CD4-positive, alpha-beta T cell treated with Interleukin-6 at 100 ng/mL for 8 hours (primary cell): ENCODE measurements at places on chromosomes 7 and 10.
A peak's percentile ranks its signal among the peaks of the same experiment; 100 is the strongest.

DNA sequence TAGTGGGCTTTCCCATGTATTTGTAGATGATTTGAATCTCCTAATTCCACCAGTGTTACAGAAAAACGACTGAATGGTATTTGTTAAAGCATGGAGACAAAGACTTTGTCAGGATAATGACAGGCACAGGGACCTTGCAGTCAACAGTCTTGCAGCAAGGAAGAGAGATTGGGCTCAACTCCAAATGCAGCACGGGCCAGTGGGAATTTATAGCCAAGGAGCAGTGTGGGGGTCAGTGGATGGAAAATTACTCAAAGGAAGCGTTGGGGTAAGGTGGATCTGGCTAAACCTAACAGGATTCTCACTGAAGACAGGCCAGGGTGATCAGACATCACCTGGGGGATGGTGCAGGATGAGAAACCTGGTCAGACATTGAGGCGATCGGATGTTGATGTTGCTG, 24.3 kb downstream of the CPVL start:
- DNase-seq: no peak

DNA sequence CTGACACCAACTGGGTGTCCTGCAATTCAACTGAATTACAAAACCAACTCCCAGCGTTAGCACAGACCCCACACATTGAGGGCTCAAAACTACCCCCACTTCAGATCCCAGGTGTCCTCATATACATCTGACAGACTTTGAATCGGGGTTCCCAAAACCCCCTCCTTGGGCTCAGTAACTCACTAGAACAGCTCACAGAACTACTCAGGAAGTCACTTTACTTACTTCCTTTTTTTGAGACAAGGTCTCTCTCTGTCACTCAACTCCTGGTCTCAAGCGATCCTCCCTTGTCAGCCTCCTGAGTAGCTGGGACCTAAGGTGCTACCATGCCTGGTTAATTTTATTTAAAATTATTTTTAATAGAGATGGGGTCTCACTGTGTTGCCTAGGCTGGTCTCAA, 456.0 kb downstream of the SDK1 start:
- DNase-seq: no peak

GRCh38 chr7:4610768-4611467, 71.2 kb upstream of the FOXK1 start:
- DNase-seq: peak; percentile 71

GRCh38 chr10:106032450-106033002, 1132.0 kb downstream of the SORCS1 start:
- no peak for DNase-seq

DNA sequence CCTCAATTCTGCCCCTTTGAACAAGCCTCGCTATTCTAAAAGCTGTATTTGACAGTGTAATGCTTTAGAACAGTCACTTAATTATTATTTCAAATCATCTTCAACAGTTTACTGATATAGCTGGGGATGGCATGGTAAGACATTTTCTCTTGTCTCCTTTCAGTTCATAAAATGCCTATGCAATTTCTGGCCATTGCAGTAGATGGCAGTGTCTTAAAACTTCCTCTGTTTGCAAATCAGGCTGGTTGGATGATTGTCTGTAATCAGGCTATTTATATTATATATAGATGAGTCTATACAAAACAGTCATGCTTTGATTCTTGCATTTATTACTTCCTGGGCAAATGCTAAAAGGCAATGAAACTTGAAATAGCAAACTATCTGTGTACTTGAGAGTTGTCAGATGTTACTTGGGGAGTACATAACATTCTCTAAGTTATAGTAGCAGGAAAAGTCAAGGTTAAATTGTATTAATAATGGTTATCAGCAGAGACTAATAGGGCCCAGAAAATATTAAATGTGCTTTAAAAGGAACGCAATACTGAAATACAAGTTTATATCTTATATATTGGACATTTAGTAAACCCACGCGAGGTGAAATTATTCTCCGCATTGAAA, 55.5 kb upstream of the LHFPL3 start:
- no peak for DNase-seq

DNA sequence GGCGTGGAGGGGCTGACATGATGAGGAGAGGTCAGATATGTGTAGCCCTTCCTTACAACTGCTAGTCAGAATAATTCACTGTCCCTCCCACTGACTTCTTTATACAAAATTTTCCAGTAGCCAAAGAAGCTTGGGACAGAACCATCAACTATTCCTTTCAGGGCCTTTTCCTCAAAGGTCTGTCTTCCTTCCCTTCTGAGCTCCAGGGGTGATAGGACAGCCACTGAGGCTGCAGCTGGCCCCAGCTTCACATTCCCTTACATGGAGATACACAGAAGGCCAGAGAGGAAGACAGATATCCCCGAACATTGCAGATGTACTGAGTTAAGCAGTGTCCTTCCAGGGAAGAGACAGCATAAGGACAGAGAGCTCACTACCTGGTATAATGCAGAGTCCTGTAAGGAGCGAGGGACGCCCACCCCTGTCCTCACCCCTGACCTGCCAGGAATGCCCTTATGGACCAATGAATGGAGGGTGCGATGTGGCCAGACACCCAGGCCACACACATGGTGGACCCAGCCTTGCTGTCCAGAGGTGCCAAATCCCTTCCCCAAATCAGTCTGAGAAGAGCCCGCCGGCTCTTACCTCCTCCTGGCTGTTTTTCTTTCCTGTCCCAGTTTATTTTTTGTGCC, 754.7 kb downstream of the GRID1 start:
- DNase-seq: no peak

DNA sequence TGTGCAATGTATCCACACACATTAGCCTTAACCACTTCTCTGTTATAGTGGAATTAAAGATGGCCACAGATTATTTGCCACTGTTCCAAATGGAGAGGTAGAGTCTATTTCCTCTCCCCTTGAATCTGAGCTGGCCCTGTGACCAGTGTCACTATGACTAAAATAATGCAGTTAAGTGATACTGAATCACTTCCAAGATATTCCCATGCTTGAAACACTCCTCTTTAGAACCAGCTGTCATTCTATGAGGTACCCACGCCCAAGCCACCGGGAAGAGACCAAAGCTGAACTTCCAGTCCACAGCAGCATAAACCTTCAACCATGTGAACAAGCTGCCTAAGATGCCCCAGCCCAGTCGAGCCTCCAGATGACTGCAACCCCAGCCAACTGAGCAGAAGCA, 2.1 kb upstream of the DHX32 start:
- no peak for DNase-seq

DNA sequence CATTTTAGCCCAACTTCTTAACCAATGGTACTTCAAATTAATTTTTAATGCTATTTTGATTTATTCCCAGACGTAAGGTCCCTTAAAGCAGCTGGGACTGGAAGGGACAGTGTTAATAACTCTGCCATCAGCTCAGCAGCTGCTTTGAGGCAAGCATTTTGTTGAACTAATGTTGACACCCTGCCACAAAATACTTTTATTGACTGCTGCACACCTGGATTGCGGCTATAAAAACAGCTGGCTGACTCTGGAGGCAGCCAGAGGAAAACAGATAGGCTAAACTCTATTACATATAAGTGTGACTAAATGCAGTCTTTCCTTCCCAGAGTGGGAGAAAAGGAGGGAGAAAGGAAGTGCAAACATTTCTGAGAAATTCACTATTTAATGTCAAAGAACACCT, 77.6 kb downstream of the ETV1 start:
- no peak for DNase-seq
